ENCODE measurements at places on chromosomes 3 and 15.

DNA sequence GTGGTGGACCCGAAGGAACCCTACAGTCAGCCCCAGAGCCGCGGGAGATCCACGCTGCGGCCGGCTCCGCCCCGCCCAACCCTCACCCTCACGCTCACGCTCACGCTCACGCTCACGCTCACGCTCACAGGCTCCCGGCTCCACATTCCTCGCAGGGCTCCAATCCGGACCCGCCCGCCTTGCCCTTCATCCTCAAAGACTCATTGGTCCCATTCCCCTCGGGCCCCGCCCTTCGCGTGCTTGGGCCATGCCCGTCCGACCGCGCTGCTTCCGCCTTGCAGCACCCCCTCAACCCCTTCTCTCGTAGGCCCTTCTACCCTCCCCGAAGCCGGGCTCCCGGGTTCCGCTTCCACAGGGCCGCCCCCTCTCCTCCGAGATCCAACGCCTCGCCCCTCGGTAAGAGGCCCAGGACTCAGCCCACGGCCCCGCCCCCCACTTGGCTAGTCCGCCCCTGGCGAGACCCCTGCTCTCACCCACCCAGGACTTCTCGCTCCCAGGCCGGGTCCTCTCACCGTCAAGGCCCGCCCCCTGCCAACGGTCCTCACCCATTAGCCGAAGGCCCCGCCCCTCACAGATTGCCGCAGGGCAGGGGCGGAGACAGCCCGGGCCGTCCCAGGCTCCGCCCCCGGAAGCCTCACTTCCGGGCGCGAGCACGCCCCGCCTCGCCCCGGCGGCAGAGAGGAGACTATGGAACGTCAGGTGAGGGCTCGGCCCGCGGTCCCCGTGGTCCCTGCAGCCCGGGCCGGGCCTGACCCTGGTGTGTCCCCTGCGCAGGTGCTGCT, at the start of gene APEH:
Gene APEH, plus strand, starts transcription at position 637 of the 782 bp plus-strand sequence. Its CDS starts 51 bp downstream, at position 688.
- peak; percentile 95 for DNase-seq

DNA sequence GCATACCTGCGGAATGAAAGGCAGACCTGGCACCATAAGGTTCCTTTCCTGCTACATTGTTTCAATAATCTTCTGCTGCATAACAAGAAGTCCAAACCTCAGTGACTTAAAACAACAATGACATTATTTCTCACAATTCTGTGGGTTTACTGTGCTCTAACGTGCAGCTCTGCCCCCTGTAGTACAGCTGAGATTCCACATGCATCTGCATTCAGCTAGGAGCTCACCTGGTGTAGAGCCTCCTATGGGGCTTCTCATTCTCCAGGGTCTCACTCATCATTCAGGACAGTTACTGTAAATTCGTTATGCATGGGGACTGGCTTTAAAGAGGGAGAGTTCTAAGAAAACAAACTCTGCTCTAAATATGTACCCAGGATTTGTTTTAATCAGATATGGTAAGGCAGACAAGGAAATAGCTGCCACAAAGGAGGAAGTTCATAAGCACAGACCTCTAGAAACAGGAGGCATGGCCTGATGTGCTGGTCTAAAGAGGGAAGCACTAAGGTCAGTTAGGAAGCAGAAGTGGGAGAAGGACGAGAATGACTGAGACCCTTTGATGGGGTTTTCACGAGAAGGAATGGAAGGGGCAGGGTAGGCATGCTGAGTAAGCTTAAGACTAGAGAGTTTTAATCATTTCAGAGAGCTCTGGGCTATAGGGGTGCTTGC, 347.0 kb downstream of the NEK10 start:
- no peak for DNase-seq

GRCh38 chr3:183439515-183439914, 11.1 kb upstream of the MCF2L2 start:
- DNase-seq, result no peak

- DNase-seq, result no peak
Measured at GRCh38 chr15:39184701-39185390, 396.0 kb upstream of the THBS1 start.

DNA sequence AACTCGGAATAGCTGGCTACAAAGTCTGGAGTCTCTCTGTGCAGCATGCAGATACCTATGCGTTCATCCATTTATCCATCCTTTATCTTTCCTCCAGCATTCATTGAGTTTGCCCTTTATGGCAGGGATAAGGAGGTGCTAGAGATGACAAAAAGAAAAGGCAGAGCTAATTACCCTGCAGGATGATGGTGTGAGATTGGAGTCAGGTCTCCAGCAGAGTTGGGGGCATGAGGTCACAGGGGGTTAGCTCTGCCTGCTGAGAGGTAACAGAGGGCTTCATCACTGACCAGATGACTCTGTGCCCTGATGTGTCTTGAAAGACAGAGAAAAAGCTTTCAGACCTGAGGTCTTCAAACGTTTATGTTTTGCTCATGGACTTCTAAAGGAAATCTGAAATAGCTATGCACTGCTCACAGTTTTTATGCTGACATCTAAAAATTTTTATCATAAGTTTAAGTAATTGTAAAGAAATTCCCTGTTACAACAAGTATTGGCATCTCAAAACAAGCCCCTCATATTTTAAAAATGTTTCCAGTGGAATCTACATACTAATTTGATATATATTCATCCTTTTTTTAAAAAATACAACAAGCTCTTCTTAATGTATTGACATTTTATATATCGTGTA, 132.3 kb upstream of the ANKRD28 start:
- DNase-seq, result no peak

DNA sequence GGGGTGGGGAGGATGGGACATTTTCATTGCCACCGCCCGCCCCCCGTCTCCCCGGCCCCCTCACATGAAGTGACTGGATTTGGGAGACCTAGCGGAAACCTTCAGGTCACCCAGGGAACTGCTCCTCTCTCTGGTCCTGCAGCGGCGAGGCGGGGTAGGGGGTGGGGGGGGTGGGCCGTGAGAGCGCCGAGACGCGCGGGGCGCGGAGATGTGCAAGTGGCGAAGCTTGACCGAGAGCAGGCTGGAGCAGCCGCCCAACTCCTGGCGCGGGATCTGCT, 712 bp upstream of the MME start:
- DNase-seq, result no peak

DNA sequence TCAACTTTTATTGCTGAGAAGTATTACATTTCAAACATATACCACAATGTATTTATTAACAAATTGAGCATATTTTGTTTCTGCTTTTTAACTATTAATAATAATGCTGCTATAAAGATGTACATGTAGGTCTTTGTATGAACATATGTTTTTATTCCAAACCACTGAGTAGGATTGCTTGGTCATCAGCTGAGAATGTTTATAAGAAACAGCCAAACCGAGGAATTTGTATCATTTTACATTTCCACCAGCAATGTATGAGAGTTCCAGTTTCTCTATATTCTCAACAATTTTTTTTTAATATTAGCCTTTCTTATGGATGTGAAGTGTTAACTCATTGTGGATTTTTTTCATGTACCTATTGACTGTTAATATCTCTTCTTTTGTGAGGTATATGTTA, 119.5 kb upstream of the MDFIC2 start:
- no peak for DNase-seq

DNA sequence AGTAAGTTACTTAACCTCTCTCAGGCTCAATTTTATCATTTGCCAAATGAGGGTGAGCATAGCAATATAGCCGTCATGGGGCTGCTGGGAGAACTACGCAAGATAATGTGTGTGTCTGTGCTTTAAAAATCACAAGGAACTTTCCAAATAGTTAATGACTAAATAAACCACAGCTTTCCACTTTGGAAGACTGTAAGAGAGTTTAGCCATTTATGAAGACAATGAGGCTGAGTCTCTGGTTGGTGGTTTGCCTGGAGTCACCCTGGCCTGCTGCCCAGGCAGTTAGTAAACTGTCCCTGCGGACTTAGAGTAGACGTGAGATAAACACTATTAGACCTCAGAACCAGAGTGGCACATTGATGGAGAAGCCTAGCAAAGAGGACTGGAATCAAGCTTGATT, 357.7 kb downstream of the CLSTN2 start:
- DNase-seq, result no peak

DNA sequence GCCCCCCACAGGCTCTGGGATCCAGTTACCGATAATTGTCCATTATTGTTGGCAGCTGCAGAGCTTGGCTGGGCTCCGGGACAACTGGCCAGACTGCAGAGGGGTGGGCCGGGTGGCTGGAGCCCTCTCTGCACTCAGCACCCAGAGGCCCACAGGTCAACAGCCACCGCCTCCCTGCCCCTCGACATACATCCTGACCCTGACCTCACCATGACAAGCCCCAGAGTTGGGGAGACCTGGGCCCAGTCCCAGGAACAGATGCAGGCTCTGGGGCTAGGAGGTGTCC, 22.4 kb downstream of the PTH1R start:
- DNase-seq, result no peak

- DNase-seq, result no peak
Measured at GRCh38 chr3:8964436-8965370, 1.4 kb upstream of the RAD18 start.

GRCh38 chr3:63092515-63092914, 185.6 kb upstream of the SYNPR start:
- no peak for DNase-seq

DNA sequence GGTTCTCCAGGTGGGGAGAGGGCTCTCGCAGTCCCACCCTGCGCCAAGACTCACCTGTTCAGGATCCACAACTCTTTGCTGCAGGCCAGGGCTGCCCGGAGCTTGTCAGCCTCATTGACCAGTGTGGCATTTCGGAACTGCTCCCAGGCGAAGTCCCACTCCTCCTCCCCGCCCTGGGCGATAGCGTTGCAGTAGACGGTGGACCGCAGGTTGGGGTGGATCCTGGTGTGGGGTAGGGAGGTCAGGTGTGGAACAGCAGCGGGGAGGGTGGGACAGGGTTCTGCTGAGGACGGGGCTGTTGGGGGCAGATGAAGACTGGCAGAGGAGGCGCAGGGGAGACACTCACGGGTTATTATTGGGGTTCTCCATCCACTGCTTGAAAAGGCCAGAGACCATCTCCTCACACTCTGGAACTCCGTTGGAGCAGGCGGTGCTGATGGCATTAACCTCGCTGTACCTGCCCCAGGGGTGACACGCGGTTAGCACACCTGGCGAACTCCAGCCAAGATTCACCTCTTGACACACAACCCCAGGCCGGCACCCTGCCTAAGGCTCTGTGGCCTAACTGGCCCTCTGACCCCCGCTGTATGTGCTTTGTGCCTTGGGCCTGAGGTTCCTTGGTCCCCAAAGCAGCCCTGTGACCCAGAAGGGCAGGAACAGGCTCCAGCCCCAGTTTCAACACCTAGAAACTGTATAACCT, 16.1 kb downstream of the MESP2 start:
- DNase-seq, result no peak

- DNase-seq, result no peak
Measured at GRCh38 chr3:193599393-193599792, 6.4 kb downstream of the OPA1 start.

DNA sequence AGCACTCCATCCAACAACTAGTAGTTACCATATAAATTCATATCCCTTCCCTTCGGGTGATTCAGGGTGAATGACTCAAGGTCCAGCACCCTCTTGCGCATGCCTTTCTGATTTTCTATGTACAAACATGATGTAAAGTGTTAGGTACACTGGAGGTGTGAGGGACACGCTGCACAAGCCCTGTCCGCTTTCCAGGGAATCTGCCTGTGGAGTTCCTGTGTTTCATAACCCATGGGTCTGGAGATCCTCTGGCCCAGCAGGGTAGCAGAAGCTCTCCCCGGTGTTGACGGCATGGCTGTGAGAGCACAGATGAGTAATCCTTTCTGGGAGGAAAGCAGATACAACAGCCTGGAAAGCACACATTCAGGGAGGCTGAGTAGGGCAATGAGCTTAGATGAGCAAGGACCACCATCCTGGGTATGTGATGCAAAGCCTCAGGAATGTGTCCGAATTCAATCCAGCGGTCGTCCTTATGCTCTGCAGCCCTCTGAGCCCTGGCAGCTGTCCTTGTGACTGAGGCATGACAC, 142.9 kb upstream of the TP63 start:
- DNase-seq, result no peak

DNA sequence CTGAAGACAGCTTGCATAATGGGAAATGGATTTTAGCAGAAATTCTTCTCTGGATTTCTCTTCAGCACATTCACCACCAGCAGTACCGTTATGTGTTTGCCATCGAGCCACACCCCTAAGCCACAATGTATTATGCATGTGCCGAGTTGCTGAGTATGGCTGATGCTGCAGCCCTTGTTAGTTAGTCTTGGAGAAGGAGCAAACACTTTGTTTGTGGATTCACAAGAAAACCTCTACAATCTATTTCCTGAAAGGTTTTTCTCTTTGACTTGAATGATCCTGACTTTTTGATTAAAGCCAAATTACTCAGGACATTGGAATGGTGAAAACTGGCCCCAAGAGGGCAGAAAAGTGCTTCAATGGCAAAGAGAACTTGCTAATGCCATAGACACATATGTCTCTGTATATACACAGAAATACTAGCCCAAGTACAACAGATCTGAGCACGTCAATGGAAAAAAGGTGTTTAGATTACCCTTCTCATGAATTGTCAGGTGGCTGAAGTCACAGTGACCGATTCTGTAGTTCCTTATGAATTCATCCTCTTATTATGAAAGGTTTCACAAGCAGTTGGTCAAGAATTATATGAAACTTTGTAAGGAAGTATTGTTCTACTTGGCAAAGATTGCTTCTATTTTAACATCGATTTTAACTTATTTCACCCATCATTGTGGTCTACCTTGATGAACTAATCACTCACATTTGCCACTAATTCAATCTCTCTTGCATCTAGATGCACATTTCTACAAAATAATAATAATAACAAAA, 103.0 kb downstream of the P3H2 start:
- DNase-seq, result no peak

- DNase-seq, result no peak
Measured at GRCh38 chr3:196486263-196486662, 17.3 kb downstream of the RNF168 start.

DNA sequence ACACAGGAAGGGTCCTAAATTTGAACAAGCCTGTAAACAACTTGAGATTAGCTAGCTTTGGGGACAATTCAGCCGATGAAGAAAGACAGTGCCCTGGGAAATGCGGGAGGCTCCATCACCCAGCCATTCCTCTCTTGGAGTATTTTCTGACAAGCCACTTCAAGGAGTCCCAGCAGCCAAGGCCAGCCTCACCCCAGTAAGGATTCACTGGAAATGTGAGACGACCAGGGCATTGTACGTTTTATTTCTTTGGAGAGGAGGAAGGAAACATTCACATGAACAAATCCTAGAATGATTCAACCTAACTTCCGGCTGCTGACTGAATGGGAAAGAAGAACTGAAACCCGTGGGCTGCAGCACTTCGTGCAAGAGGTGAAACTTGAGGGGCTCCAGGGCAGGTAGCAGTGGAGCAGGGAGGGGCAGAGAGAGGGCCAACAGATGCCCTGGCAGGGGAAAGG, 116.4 kb upstream of the ARHGEF3 start:
- DNase-seq, result no peak

GRCh38 chr3:10228248-10228950, 19.9 kb upstream of the TATDN2 start:
- DNase-seq, result no peak

DNA sequence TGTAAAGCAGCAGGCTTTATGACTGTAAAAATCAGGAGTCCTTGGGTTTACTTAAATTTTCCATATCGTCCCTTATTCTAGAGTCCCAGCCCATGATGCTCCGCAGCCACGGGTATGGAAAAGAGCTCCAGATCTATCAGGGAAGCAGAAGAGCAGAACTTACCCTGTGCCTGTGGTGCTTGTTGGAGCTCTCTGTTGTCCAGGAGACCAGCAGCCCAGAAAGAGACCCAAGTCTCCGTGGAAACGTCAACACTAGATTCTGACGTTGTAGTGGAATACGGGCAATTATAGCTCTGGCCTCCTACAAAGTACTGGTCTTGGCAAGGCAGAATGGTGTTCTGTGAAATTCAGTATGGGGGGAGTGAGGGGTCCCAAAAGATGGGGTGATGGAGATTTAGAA, 2.0 kb downstream of the GMNC start:
- no peak for DNase-seq

Measured in HuH-7.5 (cell line).